ENCODE measurements at places on chromosomes 1 and 21.

- DNase-seq = no peak
Measured at GRCh38 chr1:198118134-198118533, 38.7 kb upstream of the NEK7 start.

GRCh38 chr1:107474877-107475612 lies 334.2 kb downstream of the NTNG1 start:
- DNase-seq = peak; percentile 60

DNA sequence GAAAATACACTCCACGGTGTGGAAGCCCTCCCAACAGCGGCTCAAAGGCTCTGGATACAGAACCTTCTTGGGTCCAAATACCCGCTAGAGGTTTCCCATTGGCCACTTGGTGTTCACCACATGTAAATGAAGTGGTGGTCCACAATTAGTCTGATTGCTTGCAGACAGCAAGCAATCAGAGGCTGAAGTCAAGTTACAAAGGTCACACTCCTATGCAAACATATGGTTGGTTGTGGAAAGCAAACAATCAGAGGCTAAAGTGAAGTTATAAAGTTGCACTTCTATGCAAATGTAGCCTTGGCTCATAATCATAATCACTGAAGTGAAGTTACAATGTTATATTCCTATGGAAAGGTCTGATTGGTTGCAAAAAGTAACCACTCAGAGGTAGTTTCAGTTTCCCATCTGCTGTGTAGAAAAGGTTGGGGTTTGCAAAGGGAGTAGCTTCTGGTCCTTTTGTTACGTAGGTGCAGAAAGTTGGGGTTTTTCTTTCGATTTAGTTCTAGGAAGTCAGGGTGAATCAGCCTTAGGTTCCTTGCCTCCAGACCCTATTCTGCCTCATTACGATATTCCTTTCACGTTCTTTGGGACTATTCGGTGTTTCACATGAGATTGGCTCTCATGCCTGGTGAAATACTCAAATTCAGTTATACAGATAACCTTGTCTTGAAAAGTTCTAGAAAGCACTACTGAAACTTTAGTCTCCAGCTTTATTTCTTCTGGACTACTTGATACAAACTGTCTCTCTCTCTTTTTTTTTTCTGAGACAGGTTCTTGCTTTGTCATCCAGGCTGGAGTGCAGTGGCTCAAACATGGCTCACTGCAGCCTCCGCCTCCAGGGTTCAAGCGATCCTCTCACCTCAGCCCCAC lies 36.7 kb upstream of the MTF2 start:
- DNase-seq = peak; percentile 46

- DNase-seq = no peak
Measured at GRCh38 chr21:45578176-45578801, 36.0 kb upstream of the SLC19A1 start.

- no peak for DNase-seq
Measured at GRCh38 chr1:164092603-164093353, 466.2 kb upstream of the PBX1 start.

- no peak for DNase-seq
Measured at GRCh38 chr21:42746593-42747275, 93.3 kb downstream of the PDE9A start.

GRCh38 chr1:5973771-5974170 lies 18.5 kb downstream of the NPHP4 start:
- DNase-seq = no peak

DNA sequence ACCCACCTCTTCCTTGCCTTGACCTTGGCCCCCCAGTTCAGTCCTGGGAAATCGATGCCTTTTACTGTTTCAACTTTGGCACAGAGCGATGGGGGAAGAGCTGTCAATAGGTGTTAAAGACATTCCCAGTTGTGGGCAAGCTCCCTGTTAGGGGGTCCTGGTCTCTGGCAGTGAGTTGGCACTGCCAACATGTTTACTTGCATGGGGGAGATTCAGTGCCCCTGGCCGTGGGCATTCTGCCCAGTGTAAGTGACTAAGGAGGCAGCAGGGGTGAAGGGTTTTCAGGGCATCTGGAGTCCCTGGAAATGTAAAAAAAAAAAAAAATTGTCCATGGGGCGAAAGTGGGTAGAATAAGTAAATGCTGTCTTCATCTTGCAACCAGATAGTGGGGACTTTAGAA lies 407.0 kb downstream of the PTPRU start:
- no peak for DNase-seq

- DNase-seq = no peak
Measured at GRCh38 chr1:53705446-53706096, 33.4 kb downstream of the GLIS1 start.
